ENCODE measurements at places on chromosomes 4 and X.
A peak's percentile ranks its signal among the peaks of the same experiment; 100 is the strongest.

GRCh38 chr4:472881-473569, 25.9 kb downstream of the ZNF721 start:
- peak overlapping the region; percentile 64 for H3K4me3 ChIP-seq
- H3K27me3 ChIP-seq = no peaks in the 10 kb centered on the region
- H3K4me1 ChIP-seq = peaks cover 32% of the 10 kb centered on the region
- peaks cover 28% of the 10 kb centered on the region for H3K36me3 ChIP-seq
- peak overlapping the region; percentile 96 for H3K27ac ChIP-seq
- DNase-seq = no peak

DNA sequence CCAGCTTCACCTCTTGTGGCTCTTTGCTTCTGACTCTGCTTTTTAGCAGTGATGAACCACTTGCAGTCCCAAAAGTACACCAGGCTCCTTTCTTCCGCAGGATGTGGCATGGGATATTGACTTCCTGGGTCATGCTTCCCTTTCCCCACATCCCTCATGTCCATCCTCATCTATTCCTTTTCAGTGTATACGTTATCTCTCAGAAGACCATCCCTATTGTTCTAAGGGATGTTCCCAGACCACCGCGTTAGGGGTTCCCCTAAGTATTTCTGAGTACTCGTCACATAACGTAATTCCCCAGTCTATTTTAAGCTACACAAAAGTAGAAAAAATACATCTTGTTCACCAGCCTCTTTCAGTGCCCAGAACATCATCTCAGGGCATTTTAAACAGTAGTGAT, 71.1 kb upstream of the NLGN4X start:
- H3K27ac ChIP-seq = no peak overlapping the region
- DNase-seq = no peak
- H3K27me3 ChIP-seq = no peaks in the 10 kb centered on the region

- H3K4me1 ChIP-seq = no peaks in the 10 kb centered on the region
- H3K36me3 ChIP-seq = peaks cover 5% of the 10 kb centered on the region
- H3K27me3 ChIP-seq = no peaks in the 10 kb centered on the region
- DNase-seq = peak; percentile 49
- H3K27ac ChIP-seq = no peak overlapping the region
- no peak overlapping the region for H3K4me3 ChIP-seq
These were observed 105.1 kb downstream of the ADGRA3 start for GRCh38 chr4:22410645-22411247.

DNA sequence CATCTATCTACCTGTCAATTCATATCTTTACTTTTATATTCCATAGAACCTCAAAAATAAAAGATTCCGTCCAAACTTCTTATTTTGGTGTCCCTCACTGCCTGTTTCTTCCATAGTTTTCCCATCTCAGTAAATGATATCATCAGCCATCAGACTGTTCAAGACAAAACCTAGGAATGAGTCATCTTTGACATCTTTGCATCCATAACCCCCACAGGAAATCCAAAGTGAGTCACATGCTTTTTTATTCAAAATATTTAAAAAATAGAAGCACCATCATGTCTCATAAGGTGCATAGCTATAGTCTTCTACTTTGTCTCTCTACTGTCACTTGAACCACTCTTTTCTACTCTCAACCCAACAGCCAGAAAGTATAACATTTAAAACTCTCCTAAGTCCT, 29.9 kb upstream of the CXXC4 start:
- H3K27me3 ChIP-seq = no peaks in the 10 kb centered on the region
- no peaks in the 10 kb centered on the region for H3K36me3 ChIP-seq
- H3K4me3 ChIP-seq = no peak overlapping the region
- no peaks in the 10 kb centered on the region for H3K4me1 ChIP-seq

DNA sequence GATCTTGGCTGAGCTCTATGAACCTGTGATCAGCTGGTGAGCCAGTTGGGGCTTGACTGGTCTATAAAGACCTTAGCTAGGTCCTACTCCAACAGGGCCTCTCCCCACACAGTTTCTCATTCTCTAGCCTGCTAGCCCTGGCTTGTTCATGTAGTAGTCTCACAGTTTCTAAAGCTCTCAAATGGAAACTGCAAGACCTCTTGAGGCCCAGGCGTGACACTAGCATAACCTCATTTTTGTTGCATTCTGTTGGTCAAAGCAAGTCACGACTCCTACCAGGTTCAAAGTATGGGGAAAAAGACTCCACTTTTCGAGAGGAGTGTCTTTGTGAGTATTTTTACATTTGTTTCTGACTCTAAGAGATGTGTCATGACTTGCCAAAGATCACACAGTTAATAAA, 50.9 kb downstream of the CEP44 start:
- H3K27ac ChIP-seq = no peak overlapping the region
- no peak overlapping the region for H3K4me3 ChIP-seq
- DNase-seq = no peak
- H3K27me3 ChIP-seq = no peaks in the 10 kb centered on the region
- H3K36me3 ChIP-seq = no peaks in the 10 kb centered on the region

DNA sequence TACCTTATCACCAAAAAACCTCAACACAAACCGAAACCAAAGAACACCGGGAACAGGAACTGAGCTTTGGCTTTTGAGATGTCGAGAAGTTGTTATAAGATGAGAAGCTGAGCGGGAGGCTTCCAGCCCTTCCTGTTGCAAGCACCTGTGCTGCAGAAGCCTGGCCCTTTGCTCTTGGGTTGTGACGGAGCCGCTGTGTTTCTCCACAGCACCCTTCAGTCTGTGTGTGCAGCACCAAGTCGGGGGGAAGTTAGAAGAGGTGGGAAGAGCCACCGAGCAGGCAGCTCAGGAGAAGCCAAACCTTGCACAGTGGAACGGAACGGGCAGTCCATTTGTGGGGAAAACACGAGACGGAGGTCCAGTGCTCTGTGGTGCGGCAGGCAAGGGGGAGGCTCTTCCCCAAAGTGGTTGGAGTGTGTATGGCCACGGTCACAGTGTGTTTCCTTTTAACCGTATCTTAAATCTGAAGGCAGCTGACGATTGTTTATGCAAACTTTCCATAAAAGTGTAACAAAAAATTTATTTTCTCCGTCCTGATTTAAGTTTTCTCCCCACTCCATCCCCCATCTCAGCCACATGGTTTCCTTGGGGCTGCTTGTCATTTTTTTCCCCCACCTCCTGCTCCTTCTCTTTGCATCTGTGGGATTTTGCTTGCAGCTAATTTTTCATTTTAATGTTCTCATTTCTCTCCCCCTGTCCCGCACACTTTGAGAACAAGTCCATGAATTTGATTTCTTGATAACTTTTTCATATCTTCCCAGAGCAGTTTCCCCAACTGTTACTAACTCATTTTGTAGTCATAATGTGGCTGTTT, 123.7 kb downstream of the STOX2 start:
- peak overlapping the region; percentile 69 for H3K4me3 ChIP-seq
- DNase-seq = peak; percentile 65
- peak overlapping the region; percentile 46 for H3K27ac ChIP-seq
- H3K36me3 ChIP-seq = no peaks in the 10 kb centered on the region
- peaks cover 22% of the 10 kb centered on the region for H3K4me1 ChIP-seq
- H3K27me3 ChIP-seq = no peaks in the 10 kb centered on the region

DNA sequence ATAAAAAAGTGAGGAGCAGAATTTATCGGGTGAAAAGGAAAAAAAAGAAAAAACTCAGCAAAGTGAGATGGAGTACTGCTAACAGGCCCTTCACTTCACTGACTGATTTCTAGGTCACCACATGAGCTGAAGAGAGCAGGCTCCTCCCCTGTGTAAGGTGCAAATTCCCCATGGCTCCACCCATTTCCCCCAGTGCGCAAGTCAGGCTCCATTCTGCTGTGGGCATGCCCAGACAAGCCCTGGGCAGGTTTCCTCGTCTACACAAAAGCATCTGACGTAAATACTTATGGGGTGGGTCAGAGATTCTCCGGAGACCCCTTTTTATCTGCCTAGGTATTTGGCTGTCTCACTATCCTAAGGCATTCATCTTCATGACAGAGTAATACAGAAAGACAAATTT, 157.9 kb downstream of the MAGEB5 start:
- no peak overlapping the region for H3K27ac ChIP-seq
- no peak overlapping the region for H3K4me3 ChIP-seq
- H3K36me3 ChIP-seq = no peaks in the 10 kb centered on the region

DNA sequence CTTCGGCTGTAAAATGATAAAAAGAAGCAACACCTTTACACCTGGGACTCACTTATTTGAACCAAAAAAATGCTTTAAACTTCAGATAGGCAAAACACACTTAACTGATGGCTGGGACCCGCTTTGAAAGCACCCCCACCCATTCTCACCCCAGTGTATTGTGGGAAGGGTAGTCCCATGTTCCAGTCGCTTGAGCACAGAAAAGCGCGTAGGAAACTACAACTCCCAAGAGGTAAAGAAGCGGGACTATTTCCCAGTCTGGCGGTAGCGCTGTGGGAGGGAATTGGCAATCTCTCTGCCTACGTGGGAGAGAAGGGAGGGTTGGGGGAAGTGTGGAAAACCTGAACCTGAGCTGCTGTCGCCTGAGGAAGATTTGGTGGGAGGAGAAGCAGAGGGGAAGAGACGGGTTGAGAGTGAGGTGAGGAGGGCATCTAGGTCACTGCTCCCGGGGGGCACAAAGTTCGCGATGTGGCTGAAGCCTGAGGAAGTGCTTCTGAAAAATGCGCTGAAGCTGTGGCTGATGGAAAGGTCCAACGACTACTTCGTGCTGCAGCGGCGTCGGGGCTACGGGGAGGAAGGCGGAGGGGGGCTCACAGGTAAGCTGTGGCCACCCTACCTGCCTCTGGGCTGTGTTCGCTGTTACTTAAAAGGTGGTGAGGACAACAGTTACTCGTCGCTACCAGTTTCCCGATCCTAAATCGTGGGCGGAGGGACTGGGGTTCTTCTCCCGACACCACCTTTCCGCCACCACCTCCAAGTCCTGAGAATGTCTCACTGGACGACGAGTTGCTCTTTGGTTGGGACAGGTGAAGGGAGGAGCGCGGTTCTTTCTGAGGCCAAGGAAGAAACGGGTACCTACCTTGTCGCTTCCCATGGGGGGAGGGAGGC, at the start of gene TBC1D8B:
TSS of gene TBC1D8B (plus strand) at position 286 of the 888 bp plus-strand sequence. CDS start at position 467, 181 bp downstream.
- H3K27me3 ChIP-seq = peaks cover 15% of the 10 kb centered on the region
- no peak within 1 kb of the TSS for H3K27ac ChIP-seq
- H3K4me3 ChIP-seq = peak within 1 kb of the TSS; percentile 78
- no peaks in the 10 kb centered on the region for H3K36me3 ChIP-seq
- peak; percentile 80 for DNase-seq
- H3K4me1 ChIP-seq = no peaks in the 10 kb centered on the region

DNA sequence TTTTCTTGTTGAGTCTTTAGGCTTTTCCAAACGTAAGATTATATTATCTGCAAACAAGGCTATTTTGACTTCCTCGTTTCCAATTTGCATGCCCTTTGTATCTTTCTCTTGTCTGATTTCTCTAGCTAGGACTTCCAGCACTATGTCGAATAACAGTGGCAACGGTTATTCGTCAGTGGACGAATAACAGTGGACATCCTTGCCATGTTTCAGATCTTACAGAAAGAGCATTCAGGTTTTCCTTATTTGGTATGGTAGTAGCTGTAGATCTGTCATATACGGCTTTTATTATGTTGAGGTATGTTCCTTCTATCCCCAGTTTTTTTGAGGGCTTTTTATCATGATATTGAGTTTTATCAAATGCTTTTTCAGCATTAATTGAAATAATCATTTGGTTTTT, 634.6 kb upstream of the ADGRL3 start:
- H3K27ac ChIP-seq = no peak overlapping the region
- no peak for DNase-seq
- no peaks in the 10 kb centered on the region for H3K27me3 ChIP-seq

- H3K4me3 ChIP-seq = no peak overlapping the region
- no peaks in the 10 kb centered on the region for H3K36me3 ChIP-seq
- H3K27ac ChIP-seq = no peak overlapping the region
These were observed 87.0 kb downstream of the AFAP1 start for GRCh38 chr4:7852568-7853185.

GRCh38 chr4:5885733-5886132, 7.2 kb downstream of the CRMP1 start:
- no peaks in the 10 kb centered on the region for H3K36me3 ChIP-seq
- peaks cover 5% of the 10 kb centered on the region for H3K27me3 ChIP-seq
- no peaks in the 10 kb centered on the region for H3K4me1 ChIP-seq
- H3K27ac ChIP-seq = no peak overlapping the region
- H3K4me3 ChIP-seq = no peak overlapping the region
- DNase-seq = no peak

- H3K27ac ChIP-seq = no peak overlapping the region
- H3K4me3 ChIP-seq = no peak overlapping the region
- no peak for DNase-seq
- no peaks in the 10 kb centered on the region for H3K4me1 ChIP-seq
- no peaks in the 10 kb centered on the region for H3K27me3 ChIP-seq
These were observed 22.5 kb upstream of the TCEAL4 start for GRCh38 chrX:103562801-103563200.

Measured in common myeloid progenitor, CD34-positive (primary cell).